Fibroblast of villous mesenchyme (primary cell): ENCODE measurements at places on chromosomes 1 and 21. TPM values are rescaled to one million over a fixed set of nuclear protein-coding genes. Genes with fewer than 3 reads are reported as not detected.

The AMPD1 gene
- not detected in 2 replicates for total RNA-seq

The CFHR1 gene
- total RNA-seq = 0.86 TPM in 1 of 2 replicates, not detected in the other

The HES4 gene
- 2.2 and 8.1 TPM in 2 replicates for total RNA-seq

The ZNF687 gene
- total RNA-seq = 12.6 and 16.4 TPM in 2 replicates

The TEX38 gene
- total RNA-seq = under 0.01 TPM in 1 of 2 replicates, not detected in the other

The GNG12 gene
- 151 and 201 TPM in 2 replicates for total RNA-seq

The PPIAL4G gene
- not detected in 2 replicates for total RNA-seq

The RNU1-4 gene
- under 0.01 TPM in 1 of 2 replicates, not detected in the other for total RNA-seq

The LRIF1 gene
- 12.9 and 19.4 TPM in 2 replicates for total RNA-seq
